Glutamatergic neuron (in vitro differentiated cells): ENCODE measurements at places on chromosomes 11 and 22. TPM values are rescaled to one million over a fixed set of nuclear protein-coding genes. Genes with fewer than 3 reads are reported as not detected.

Gene C1QTNF4
- total RNA-seq, result 7.0 TPM

Gene C22orf42
- total RNA-seq, result not detected

Gene SYT13
- total RNA-seq, result 7.5 TPM

Gene P4HA3
- not detected for total RNA-seq

Gene TENM4
- 50.7 TPM for total RNA-seq

Gene KCNQ1
- total RNA-seq, result 0.44 TPM
